ENCODE measurements at places on chromosomes 2 and 18.

- no peak for DNase-seq
These were observed 18.5 kb upstream of the TMEM178A start for GRCh38 chr2:39647104-39647765.

DNA sequence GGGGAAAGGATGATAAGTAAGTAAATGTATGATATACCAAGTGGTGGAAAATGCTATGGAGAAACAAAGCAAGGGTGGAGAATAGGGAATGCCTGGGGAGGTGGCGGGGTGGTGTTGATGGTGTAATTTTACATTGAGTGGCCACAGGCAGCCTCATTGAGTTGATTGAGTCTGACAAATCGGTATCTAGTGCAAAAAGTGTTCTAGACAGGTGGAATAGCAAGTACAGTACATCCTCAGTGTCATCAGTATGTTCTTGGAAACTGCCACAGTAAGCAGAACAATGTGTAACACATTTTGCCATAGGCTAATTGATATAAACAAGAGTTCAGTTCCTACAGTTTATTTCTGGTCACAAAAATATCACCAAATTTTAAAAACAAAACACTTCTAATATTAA, 46.4 kb downstream of the UGP2 start:
- no peak for DNase-seq

DNA sequence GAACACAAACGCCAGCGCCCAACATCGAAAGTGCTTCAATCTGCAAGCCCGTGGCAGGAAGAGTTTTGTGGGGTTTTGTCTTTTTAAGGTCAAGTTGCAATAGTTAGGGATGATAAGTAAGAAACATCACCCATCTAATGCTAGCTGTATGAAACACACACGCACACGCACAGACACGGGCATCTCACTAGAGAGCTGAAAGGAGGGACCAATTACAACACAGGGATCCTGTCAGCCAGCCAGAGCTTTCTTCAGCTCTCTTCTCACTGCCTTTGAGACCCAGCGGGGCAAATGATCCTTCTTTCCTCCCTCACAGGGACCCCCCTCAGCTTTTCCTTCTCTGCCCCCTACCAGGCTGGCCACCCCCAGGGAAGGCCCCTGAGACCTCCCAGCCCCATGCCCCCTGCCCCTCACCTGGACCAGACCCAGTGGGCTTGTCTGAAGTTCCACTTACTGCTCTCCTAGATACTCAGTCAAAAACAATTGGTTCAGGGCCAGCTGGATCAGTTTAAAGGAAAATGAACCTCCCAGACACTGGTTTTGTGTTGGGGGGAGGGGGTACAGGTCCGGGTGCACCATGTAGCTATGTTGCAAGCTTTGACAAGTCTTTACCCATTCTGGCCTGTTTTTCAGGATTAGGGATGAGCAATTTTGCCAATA, 17.9 kb downstream of the CYP26B1 start:
- DNase-seq, result no peak

DNA sequence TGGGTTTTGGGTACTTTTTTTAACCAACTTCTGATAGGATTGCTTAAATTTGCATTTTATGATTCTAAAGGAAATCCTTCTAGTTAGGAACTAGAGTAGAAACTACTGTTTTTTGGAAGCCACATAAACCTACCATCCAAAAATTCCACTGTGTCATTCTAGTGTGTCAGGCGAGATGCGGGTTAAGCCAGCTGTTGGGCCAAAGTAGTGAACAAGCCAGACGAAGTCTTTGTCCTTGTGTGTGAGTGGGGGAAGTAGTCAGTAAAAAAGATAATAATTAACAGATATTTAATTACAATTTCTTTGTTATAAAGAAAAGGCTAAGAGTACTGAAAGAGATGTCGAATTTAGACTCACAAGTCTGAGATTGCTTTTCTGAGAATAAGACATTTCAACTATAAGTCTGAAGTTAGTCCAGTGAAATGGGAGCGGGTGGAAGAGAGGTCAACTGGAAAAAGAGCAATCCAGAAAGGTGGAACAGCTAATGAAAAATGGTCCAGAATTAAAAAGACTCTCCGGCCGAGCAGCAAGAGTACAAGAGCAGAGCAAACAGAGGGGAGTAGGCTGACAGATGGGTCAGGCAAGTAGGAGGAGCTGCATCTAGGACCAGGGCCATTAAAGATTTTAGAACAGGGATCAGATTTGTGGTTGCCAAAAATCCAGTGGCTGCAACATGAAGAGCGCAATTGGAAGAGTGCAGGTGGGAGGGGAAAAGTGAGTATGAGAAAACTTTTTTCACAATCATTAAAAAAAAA, 1.5 kb downstream of the EPB41L5 start:
- DNase-seq, result no peak

GRCh38 chr2:108968619-108969018, 20.4 kb downstream of the EDAR start:
- DNase-seq, result no peak

- no peak for DNase-seq
These were observed 20.1 kb upstream of the LTBP1 start for GRCh38 chr2:32926708-32927084.

GRCh38 chr2:237413777-237414661, at the start of gene COL6A3:
COL6A3 (minus strand) TSS chr2:237414164; CDS start chr2:237396817, 17,347 bp downstream.
- DNase-seq, result no peak

DNA sequence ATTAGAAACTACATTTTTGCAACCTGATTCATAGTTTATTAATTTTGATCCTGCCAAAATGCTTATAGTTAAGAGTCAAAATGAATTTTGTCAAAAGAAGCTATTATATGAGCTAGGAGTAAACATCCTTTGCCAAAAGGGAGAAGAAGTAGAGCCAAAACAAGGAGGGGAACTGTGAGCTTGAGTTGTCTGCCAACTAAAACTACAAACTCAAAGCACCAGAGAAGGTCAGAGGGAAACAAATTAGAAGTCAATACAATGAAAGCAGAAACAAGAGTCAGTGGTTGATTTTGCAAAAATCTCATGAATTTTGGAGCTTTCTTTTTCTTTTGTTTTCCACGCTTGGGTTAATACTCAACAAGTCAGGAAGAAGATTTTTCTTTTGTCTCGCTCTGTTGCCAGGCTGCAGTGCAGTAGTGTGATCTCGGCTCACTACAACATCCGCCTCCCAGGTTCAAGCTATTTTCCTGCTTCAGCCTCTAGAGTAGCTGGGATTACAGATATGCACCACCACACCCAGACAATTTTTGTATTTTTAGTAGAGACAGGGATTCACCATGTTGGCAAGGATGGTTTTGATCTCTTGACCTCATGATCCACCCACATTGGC, 508.5 kb downstream of the RIT2 start:
- DNase-seq, result no peak

DNA sequence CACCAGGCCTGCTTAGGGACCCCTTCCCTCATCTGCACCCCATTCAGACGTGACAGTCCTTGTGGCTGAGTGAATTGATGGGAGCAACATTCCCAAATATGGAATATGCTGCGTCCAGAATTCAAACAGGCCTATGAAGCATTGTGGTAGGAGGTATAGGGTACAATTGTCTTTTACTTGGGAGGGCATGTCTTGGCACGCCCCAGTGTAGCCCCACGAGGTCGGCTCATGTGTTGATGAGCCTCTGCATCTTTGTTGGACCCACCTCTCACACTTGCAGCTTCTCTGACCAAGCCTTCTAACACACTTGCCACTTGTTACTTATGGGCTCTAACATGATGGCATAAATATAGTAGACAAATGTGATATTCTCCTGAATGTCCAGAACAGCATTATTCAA, 1.6 kb downstream of the TIMM21 start:
- no peak for DNase-seq

GRCh38 chr2:144642131-144642530, 122.2 kb upstream of the ZEB2 start:
- no peak for DNase-seq

DNA sequence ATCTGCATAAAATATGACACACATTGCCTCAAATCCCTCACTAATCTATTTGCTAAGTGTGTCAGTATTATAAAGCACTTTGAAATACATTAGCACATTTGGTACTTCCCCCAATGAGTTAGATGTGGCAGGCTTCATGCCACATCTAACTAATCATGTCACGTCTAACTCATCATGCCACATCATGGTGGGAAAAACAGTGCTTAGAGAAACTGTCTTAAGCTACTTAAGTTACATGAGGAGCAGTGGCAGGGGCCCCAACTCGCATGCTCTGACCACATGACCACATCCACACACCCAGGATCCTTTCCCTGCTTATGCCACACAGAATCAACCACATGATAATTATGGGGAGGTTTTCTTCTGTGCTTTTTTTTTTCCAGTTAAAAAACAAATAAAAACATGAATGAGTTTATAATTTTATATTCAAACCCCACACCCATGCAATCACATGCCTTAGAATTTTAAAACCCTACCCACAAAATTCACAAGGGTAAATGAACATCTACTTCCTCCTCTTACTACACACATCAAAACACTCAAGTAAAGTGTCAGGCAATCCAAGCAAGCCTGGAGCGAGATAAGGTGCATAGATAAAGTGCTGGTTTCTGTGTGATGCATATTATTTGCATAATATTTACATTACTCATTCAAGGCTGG, 1.6 kb downstream of the ABCA12 start:
- DNase-seq, result no peak

- no peak for DNase-seq
These were observed 751.4 kb upstream of the HS6ST1 start for GRCh38 chr2:129069875-129070594.

DNA sequence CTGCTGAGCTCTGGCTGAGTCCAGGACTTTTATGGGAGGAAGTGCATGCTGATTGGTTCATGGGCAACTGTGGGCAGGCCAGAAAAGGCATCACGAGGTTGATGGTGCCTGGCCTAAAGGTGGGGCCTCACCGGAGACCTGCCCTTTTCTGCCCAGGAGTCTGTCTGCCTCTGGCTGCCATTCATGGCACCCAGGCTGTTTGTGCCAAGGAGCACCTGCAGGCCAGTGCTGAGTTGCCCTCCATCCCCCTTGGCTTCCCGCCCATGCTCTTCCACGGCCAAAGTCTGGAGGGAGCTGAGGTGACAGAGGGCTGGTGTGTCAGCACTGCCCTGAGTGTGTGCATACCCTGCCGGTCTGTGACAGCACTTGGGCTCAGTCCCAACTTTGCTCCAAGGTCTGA, 123.2 kb downstream of the PTH2R start:
- no peak for DNase-seq

- DNase-seq, result no peak
These were observed at the start of gene IL1RL2 for GRCh38 chr2:102186791-102187495. IL1RL2 (plus strand) TSS chr2:102187023; CDS start chr2:102187868, 845 bp downstream.

DNA sequence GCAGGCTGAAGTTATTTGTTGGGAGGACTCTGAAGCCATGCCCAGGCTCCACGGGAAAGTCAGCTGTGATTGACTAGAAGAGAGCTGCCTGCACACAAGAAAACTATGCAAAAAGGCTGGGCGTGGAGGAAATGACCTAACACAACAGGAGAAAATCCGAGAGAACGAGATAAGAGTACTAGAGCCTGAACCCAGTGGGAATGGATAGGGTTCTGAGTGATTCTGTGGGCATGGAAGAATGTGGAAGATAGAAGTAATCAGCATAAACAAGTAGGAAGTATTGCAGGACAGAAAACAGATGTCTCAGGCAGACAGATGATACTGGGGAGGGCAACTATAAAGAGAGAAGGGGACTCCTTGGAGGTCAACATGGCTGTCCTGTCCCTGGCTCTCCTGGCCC, 12.1 kb upstream of the COPS8 start:
- DNase-seq, result no peak

- no peak for DNase-seq
These were observed 39.5 kb downstream of the BABAM2 start for GRCh38 chr2:27929916-27930486.

DNA sequence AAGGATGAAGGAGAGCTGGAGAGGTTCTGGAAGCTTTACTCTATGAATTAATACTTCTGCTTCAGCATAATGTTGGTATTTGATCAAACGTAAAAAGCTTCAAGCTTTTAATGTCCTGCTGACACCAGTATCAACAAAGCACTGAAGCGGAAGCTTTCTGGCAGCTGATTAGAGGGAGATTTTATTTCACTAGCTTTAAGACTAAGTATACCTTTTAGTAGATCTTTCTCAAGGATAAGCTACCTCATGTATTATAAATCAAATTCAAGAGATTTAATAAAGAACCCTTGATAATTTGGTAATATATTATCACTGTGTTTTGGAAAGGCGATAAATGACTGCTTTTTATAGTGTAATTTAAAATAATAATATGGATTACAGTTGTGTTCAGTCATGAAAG, 128.0 kb upstream of the CD302 start:
- DNase-seq, result no peak

GRCh38 chr2:156834431-156834830, 398.3 kb downstream of the GPD2 start:
- no peak for DNase-seq

GRCh38 chr2:88955607-88956006, 264.1 kb downstream of the RPIA start:
- DNase-seq, result no peak

- no peak for DNase-seq
These were observed 1.9 kb downstream of the AGFG1 start for GRCh38 chr2:227473806-227474205.

DNA sequence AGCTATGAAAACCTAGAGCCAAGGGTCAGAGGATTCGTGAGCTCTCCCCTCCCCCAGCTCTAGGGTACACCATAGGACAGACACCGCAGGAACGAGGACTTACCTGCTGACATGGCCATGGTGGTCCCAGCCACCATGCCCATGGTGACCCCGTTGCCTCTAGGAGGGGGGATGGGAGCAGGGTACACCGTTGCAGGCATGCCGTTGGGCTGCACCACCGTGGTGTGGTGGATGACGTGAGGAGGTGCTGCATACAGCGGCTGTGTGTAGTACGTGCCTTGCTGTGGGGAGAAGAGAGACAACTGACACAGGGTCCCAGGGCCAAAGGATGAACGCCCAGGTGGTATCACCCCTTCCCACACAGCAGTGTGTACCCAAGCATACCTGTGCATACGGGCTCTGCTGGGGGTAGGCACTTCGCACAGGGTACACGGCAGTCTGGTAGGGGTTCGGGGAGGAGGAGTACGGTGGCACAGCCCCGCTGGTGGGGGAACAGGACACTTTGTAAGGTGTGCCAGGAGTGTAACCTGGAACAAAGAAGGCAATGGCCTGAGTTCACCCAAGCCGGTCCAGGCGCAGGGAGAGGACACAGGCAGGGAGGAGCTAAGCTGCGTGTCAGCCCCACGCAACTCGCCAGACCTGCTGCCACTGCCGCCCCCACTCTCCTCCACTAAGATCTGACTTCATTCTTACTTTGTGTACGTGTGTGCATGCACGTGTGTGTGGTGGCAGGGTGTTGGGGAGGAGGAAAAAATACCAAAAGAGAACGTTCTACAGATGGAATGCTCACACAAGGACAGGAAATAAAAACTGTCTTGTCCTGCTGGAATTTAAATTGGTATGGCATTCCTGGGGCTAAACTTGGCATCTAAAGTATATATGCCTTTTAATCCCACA, 37.8 kb downstream of the FAM168B start:
- no peak for DNase-seq

DNA sequence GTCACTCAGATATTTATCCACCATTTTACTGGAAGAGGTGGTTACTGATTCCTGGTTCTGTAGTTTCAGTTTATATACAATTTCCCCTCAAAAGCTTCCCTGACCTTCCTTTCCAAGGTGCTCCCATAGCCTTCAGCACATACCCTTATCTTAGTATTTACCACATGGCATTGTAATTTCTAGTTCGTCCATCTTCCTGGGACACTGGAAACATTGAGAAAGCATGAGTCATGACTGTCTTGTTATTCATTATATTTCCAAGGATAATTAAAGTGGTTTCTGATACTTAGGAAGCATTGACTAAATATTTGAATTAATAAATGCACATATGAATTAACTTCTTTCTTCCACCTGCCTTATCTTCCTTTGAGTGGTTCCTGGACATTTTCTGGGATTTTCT, 203.8 kb downstream of the ETAA1 start:
- DNase-seq, result no peak

All from stimulated activated CD8-positive, alpha-beta memory T cell treated with anti-CD3 and anti-CD28 coated beads, Interleukin-15, amount 100 ng/mL, for 24 hours (primary cell).